ENCODE measurements at places on chromosomes 1 and 21.
A peak's percentile ranks its signal among the peaks of the same experiment; 100 is the strongest.

DNA sequence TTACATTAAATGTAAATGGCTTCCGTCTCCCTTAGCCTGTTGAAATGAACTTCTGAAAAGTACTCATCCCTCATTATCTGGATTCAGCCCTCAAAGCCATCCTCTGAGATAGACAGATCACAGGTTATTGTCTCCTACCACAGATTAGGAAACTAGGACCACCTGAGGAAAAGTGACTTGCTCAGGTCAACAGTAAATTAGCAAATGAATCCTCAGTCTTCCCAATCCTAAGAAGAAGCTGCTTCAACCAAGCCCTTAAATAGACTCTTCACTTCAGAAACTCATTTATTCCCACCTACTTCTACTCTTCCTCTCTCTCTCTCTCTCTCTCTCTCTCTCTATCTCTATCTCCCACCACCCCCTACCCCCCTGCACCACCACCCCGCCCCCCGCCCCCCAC, 152.3 kb downstream of the DMRTA2 start:
- no peak for DNase-seq

- no peak for DNase-seq
Observed at GRCh38 chr1:19028110-19028509, 71.6 kb upstream of the IFFO2 start.

- no peak for DNase-seq
Observed at GRCh38 chr21:42568866-42569731, 55.4 kb downstream of the SLC37A1 start.

- no peak for DNase-seq
Observed at GRCh38 chr1:67747671-67748546, 62.9 kb downstream of the GADD45A start.

GRCh38 chr1:222546548-222547259, 1.2 kb downstream of the HHIPL2 start:
- DNase-seq = no peak

DNA sequence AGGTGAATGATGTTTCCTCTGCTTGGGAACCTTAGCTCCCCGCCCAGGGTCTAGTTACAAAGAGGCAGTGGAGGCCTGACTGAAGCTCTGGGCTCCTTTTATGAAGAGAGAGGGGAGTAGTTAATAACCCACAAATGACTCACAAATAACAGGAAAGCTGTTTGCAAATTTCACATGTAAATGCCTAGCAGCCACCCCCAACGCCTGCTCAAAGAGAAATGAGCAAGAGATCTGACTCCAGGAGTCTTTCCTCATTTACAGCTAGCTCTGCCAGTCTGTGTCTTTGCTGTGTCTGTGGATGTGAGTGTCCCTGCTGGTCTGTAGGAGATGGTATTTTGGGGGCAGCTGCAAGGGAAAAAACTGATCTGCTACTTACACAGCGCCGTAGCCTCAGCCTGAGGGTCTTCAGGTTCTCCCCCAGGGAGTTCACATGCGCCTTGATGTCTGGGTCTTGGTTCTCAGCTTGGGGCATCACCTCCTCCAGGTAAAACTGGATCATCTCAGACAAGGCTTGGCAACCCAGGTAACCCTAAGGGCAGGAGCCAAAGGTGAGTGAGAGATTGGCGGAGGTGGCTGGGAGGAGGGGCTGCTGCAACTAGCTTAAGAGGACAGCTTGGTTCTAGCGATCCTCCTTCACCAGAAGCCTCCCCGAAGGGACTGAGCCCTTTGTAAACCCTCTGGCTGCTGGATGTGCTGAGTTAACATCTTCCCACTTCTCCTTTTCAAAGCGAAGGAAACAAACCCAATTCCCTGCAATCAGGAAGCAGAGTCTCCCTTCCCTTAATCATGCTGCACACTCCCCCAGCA, at the start of gene IL19:
Gene IL19, plus strand, starts transcription at position 243 of the 807 bp plus-strand sequence. CDS start 65,890 bp downstream, outside the sequence.
- DNase-seq = peak; percentile 23

Data from GM13977 (cell line).